ENCODE measurements at places on chromosomes 4 and X.

GRCh38 chr4:8377103-8378075 is 63.1 kb downstream of the ACOX3 start:
- no peak for DNase-seq

GRCh38 chr4:46793036-46793435 is 116.0 kb downstream of the COX7B2 start:
- no peak for DNase-seq

GRCh38 chrX:145190801-145191389 is 56.4 kb upstream of the SPANXN1 start:
- DNase-seq: no peak

DNA sequence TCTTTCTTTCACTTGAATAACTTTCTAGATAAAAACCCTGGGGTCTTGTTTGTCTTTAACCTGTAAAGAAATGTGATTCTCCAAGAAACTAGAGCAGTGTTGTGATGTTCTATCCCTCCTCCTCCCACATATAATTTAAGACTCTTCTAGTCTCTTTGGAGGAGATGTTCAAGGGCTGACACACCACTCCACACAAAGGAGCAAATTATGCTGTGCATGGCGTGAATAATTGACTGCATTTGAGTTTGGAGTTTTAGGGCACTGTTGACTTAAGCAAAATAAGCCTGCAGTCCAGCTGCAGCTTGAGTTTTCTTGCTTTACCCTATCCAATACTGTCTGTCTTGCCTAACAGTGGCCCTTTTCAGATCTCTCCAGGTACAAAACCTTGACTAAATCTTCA is 119.7 kb downstream of the CHRDL1 start:
- DNase-seq: no peak

DNA sequence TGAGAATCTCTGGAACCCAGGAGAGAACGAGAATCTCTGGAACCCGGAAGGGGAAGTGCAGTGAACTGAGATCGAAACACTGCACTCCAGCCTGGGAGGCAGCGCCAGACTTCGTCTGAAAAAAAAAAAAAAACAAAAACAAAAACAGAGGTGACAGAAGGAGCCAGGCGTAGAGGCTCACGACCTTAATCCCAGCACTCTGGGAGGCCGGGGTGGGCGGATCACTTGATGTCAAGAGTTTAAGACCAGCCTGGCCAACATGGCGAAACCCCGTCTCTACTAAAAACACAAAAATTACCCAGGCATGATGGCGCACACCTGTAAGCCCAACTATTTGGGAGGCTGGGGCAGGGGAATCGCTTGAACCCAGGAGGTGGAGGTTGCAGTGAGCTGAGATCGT is 17.0 kb downstream of the ZNF280C start:
- no peak for DNase-seq

- DNase-seq: no peak
Observed at GRCh38 chr4:155657169-155657568, 9.5 kb upstream of the GUCY1A1 start.

DNA sequence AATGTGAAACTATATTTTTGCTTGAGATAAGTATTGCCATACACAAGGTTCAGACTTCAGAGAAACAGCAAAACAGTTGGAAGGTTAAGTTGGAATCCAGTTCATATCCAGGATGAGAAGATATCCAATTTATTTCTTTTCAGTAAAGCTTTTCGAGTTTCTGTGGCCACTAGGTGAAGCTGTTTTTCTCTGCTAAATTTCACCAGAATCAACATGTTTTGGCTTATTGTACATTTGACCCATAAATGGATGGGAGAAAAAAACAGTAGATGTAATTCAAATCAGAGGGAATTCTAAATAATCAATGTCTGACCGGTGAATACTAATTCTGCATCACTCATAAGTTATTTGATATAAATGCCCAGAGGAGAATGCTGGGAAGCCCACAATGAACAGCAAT is 9.1 kb upstream of the METTL14 start:
- no peak for DNase-seq

GRCh38 chr4:123553279-123553678 is 156.7 kb downstream of the SPRY1 start:
- no peak for DNase-seq

GRCh38 chr4:109462297-109462696 is 28.7 kb downstream of the SEC24B start:
- no peak for DNase-seq

DNA sequence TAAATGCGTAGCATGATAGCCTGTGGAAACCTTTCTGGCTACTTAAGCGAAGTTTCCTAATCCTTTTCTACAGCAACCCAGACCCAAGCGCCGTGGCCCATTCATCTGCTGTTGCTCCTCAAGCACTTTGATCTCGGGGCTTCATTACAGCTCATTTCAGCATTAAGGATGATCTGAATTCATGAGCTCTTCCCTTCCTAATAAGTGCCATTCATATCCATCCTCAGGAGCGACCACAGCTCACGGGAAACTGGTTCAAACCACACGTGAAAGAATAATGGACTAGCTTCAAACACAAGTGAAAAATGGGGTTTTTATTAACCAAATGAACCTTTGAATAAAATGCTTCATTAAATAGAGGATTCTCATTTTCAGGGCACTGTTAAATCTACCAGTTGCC is 202.6 kb upstream of the LEF1 start:
- DNase-seq: no peak
